ENCODE measurements at places on chromosomes 2 and 18. TPM values are rescaled to one million over a fixed set of nuclear protein-coding genes. Genes with fewer than 3 reads are reported as not detected.

Gene CFC1
- total RNA-seq, result not detected

DNA sequence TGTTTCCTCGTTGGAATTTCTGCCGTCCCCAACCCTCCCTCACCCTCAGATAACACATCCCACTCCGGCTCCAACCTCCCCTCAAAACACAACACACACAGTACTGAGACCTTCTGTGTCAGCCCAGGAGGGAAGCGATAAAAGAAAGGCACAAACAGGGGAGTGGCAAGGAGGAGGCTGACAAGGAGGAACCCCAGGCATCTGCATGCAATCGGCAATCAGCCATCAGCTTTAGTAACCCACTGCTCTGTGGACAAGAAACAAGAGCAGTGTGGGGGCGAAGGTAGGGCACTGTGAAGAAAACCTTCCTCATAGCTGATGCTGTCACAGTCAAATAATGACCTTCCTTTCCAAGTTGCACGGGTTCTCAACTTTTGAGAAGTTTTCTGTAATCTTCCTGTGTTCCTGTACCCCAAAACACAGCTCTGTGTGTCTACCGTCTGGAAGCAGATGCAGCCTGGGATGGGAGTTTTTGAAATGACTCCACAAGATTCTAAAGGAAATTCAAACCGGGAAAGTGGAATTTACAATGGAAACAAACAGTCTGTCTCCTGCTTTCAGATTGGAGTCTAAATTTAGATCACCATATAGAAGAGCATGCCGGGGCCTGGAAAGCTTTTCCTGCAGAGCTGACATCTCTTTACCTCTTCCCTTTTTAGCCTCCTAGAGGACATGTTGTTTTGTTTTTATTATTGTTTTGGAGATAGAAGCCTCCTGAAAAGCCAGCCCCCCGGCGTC is 16.4 kb upstream of the LPIN2 start:
- H3K36me3 ChIP-seq, result no peaks in the 10 kb centered on the region
- H3K27ac ChIP-seq, result no peak overlapping the region
- no peak overlapping the region for H3K4me3 ChIP-seq
- no peak for DNase-seq

Gene HOXD12
- total RNA-seq, result not detected

- H3K36me3 ChIP-seq, result no peaks in the 10 kb centered on the region
- H3K4me3 ChIP-seq, result no peak overlapping the region
- H3K27ac ChIP-seq, result no peak overlapping the region
Measured at GRCh38 chr2:78290581-78291214, 734.8 kb upstream of the REG3G start.

DNA sequence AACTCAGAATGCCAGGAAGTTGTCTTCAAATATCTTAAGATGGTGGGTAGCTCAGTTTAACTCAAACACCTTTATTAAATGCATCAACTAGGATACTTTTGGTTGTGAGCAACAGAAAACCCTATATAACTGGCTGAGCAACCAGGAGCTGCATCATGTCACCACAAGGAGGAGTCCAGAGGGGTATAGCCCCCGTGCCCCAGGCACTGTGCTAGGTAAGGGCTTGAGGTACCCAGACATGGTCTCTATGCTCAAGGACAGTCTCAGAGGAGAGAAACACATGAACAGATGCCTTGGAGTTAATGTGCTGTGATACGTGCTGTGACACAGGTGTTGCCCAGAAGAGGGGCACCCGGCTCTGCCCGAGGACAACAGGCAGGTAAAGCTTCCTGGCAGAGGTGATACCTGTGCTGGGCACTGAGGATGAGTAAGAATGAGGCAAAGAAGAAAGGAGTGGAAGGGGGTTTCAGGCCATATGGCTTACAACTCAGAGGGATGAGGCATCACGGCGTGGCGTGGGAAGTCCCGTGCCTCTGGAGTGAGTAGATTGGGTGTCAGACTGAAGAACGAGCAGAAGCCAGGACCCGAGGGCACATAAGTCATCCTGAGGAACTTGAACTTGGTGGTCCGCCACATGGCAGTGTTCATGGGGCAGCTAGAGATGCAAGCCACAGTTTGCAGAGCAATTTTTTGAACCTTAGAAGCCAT is 32.0 kb upstream of the CAB39 start:
- H3K27ac ChIP-seq, result no peak overlapping the region
- no peaks in the 10 kb centered on the region for H3K27me3 ChIP-seq
- H3K4me1 ChIP-seq, result no peaks in the 10 kb centered on the region
- H3K36me3 ChIP-seq, result no peaks in the 10 kb centered on the region

GRCh38 chr18:62329691-62330454 is 4.8 kb downstream of the TNFRSF11A start:
- no peak overlapping the region for H3K27ac ChIP-seq
- no peak overlapping the region for H3K4me3 ChIP-seq
- no peak for DNase-seq
- no peaks in the 10 kb centered on the region for H3K36me3 ChIP-seq
- H3K27me3 ChIP-seq, result peaks cover 22% of the 10 kb centered on the region
- peaks cover 17% of the 10 kb centered on the region for H3K4me1 ChIP-seq

- H3K27me3 ChIP-seq, result no peaks in the 10 kb centered on the region
- peak; percentile 60 for DNase-seq
- peak overlapping the region; percentile 46 for H3K27ac ChIP-seq
- H3K4me1 ChIP-seq, result peaks cover 48% of the 10 kb centered on the region
- H3K36me3 ChIP-seq, result no peaks in the 10 kb centered on the region
Measured at GRCh38 chr18:48607056-48607984, 68.5 kb downstream of the CTIF start.

DNA sequence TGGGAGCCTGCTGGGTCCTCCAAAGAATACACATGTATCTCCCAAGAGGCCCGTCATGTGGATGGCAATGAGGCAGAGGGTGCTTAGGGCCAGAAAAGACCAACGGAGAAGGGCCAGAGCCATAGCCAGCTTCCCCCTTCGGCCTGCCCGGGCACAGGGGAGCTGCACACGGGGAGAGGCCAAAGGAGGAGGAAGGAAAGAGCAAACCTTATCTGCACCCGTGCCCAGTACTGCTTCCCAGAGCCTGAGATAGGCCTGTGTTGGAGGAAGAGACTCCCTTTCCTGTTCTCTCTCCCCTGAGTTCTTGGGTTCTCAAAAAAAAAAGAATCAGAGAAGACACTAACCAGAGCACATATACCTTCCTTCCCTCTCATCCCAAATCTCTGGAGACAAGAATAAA is 250.3 kb downstream of the ANAPC1 start:
- no peak overlapping the region for H3K27ac ChIP-seq
- no peaks in the 10 kb centered on the region for H3K36me3 ChIP-seq
- H3K27me3 ChIP-seq, result no peaks in the 10 kb centered on the region
- H3K4me1 ChIP-seq, result peaks cover 7% of the 10 kb centered on the region
- no peak for DNase-seq

- no peaks in the 10 kb centered on the region for H3K27me3 ChIP-seq
- H3K36me3 ChIP-seq, result no peaks in the 10 kb centered on the region
- no peak overlapping the region for H3K27ac ChIP-seq
- H3K4me1 ChIP-seq, result no peaks in the 10 kb centered on the region
Measured at GRCh38 chr2:20796374-20796791, 26.5 kb downstream of the LDAH start.

- no peak overlapping the region for H3K4me3 ChIP-seq
- H3K27ac ChIP-seq, result no peak overlapping the region
- no peaks in the 10 kb centered on the region for H3K4me1 ChIP-seq
- no peaks in the 10 kb centered on the region for H3K27me3 ChIP-seq
- H3K36me3 ChIP-seq, result no peaks in the 10 kb centered on the region
- DNase-seq, result no peak
Measured at GRCh38 chr2:174939046-174939445, 66.1 kb downstream of the CHN1 start.

DNA sequence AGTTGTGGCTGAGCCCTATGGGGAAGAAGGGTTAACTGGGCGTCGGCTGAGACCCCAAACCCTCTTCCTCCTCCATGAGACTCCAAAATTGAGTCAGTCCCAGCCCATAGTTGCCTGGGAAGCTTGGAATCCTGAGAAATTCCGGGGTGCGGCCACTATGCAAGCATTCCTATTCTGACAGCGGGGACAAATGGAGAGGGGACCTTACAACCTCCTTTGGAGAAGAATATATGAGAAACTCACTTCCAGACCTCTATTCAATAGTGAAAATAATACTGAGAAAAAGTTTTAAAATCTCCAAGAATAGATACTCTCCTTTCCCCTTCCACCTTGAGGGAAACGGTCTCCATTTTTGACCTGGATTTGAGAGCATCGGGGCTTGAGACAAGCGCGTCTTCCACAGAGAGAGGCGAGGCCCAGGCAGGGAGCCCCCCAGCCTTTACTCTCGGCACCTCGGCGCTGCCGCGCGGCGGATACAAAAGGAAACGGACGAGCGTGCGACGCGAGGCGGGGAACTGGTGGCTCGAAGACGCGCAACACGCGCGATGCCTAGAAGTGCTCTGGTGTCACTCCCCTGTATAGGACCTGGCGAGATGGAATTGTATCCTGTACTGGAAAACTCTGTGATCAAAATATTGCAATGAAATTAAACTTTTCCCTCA is 11.1 kb downstream of the NR4A2 start:
- DNase-seq, result peak; percentile 19
- H3K4me3 ChIP-seq, result peak overlapping the region; percentile 63
- peaks cover 11% of the 10 kb centered on the region for H3K36me3 ChIP-seq
- peaks cover 14% of the 10 kb centered on the region for H3K4me1 ChIP-seq
- no peaks in the 10 kb centered on the region for H3K27me3 ChIP-seq

- no peak for DNase-seq
- no peak overlapping the region for H3K4me3 ChIP-seq
- peaks cover 45% of the 10 kb centered on the region for H3K4me1 ChIP-seq
- H3K27me3 ChIP-seq, result no peaks in the 10 kb centered on the region
- no peaks in the 10 kb centered on the region for H3K36me3 ChIP-seq
- H3K27ac ChIP-seq, result no peak overlapping the region
Measured at GRCh38 chr2:27960237-27960912, 69.8 kb downstream of the BABAM2 start.

- H3K27me3 ChIP-seq, result no peaks in the 10 kb centered on the region
- DNase-seq, result no peak
- H3K36me3 ChIP-seq, result no peaks in the 10 kb centered on the region
Measured at GRCh38 chr2:21277068-21278056, 153.6 kb downstream of the TDRD15 start.

- no peaks in the 10 kb centered on the region for H3K36me3 ChIP-seq
- no peak overlapping the region for H3K27ac ChIP-seq
- H3K27me3 ChIP-seq, result peaks cover 8% of the 10 kb centered on the region
- no peak overlapping the region for H3K4me3 ChIP-seq
- no peaks in the 10 kb centered on the region for H3K4me1 ChIP-seq
Measured at GRCh38 chr2:221372159-221372884, 199.8 kb downstream of the EPHA4 start.

Gene VSNL1
- 0.27 TPM for total RNA-seq

Data from psoas muscle (tissue), 8 donors.